ENCODE measurements at places on chromosomes 7 and 10.
A peak's percentile ranks its signal among the peaks of the same experiment; 100 is the strongest.

- DNase-seq = peak; percentile 46
These were observed 181.3 kb downstream of the RNLS start for GRCh38 chr10:88401671-88402347.

- no peak for DNase-seq
These were observed 12.6 kb downstream of the MAFK start for GRCh38 chr7:1542841-1543747.

DNA sequence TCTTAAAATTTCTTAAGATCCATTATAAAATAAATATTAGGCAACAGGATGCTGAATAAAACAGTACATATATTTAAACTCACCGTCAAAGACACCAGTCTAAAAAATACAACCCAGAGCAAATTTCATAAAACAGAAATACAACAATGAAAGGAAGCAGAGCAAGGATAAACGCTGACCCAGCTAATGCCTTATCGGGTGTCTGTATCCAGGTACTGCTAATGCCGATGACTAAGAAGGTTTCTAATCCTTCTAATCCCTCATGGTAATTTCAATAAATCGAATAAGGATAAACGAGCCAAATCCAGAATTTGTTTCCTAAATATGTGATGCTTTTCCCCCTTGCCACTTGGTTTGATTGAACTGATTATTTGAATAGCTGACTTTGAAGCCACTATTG is 1.7 kb downstream of the HYCC1 start:
- DNase-seq = no peak

DNA sequence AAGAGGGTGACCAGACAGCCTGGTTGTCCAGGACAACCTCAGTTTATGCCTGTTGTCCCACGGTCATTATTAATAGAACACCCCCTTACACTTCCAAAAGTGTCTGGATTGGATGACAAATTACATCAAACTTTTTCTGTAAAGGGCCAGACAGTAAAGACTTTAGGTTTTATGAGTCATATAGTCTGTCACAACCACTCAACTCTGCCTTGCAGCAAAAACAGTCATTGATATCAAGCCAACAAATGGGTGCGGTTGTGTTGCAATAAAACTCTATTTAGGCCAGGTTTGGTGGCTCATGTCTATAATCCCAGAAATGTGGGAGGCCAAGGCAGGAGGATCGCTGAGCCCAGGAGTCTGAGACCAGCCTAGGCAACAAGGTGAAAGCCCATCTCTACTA is 66.7 kb upstream of the ATP6V0A4 start:
- DNase-seq = peak; percentile 51

- DNase-seq = no peak
These were observed 365.2 kb upstream of the ZMIZ1 start for GRCh38 chr10:78703593-78703992.

DNA sequence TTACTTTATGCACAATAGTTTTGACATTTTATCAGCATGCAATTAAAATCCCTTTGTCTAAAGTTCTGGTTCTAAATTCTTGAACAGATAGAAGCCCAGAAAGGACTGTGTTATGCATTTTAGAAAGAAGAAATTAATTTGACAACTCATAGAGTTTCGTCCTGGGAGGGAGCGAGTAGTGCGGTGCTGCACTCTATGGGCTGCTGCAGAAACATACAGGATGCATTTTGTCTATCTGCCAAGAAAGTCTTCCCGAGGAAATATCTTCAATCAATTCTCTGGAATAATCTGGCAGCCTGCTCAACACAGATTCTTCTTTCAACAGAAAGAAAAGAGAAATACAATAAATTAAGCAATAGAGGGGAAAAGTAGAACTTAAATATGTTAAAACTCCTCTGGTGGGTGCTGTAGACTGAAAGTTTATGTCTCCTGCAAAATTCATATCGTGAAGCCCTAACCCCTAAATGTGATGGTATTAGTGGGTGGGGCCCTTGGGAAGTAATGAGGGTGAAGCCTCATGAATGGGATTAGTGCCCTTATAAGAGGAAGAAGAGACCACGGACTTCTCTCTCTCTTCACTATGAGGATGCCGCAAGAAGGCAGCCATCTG is 39.0 kb upstream of the IFRD1 start:
- DNase-seq = peak; percentile 61

DNA sequence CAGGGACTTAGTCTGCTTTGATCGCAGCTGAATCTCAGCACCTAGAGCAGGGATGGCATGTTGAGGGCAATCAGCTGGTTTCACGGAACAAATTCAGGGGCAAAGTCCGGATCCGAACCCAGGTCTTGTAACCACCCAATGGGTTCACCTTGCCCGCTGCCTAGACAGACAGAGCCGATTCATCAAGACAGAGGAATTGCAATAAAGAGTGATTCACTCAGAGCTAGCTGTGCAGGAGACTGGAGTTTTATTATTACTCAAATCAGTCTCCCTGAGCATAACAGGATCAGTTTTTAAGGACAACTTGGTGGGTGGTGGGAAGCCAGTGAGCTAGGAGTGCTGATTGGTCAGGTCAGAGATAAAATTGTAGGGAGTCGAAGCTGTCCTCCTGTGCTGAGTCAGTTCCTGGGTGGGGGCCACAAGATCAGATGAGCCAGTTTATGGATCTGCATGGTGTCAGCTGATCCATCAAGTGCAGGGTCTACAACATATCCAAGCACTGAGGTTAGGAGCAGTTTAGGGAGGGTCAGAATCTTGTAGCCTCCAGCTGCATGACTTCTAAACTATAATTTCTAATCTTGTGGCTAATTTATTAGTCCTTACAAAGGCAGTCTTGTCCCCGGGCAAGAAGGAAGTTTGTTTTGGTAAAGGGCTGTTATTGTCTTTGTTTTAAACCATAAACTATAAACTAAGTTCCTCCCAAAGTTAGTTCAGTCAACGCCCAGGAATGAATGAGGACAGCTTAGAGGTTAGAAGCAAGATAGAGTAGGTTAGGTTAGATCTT is 43.5 kb upstream of the CHST3 start:
- DNase-seq = no peak

GRCh38 chr10:68212721-68213352 is 19.1 kb downstream of the ATOH7 start:
- peak; percentile 56 for DNase-seq

- DNase-seq = no peak
These were observed 53.7 kb upstream of the MTPN start for GRCh38 chr7:136030867-136031318.

- peak; percentile 69 for DNase-seq
These were observed 71.4 kb downstream of the AHR start for GRCh38 chr7:17369691-17370426.

DNA sequence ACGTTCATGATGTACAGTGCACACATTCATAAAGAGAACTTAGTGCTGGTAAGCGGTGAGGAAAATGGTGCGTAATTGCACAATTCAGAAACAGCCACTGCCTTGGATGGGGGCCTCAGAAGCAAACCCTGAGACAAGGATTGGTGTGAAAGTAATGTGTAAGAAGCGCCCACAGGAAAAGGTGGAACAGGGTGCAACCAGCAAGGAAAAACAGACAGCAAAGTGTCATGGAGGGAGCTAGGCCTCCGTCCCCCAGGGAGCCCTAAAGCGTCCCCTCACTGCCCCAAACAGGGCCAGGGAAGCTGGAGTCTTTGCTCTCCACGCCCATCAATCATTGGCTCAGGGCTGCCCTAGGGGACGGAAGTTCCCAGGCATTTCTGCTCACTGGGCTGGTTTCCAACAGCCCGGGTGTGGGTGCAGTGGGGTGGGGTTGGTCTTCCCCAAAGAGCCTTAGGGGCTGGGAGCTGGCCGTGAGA is 9.6 kb upstream of the C10orf105 start:
- DNase-seq = no peak

- no peak for DNase-seq
These were observed 89.3 kb downstream of the DOCK4 start for GRCh38 chr7:112116894-112117293.

- no peak for DNase-seq
These were observed 397.0 kb downstream of the LRMDA start for GRCh38 chr10:75828413-75828812.

- no peak for DNase-seq
These were observed 14.8 kb downstream of the TSPAN12 start for GRCh38 chr7:120843109-120843508.

- DNase-seq = no peak
These were observed 6.4 kb upstream of the ORAI2 start for GRCh38 chr7:102427019-102427405.

DNA sequence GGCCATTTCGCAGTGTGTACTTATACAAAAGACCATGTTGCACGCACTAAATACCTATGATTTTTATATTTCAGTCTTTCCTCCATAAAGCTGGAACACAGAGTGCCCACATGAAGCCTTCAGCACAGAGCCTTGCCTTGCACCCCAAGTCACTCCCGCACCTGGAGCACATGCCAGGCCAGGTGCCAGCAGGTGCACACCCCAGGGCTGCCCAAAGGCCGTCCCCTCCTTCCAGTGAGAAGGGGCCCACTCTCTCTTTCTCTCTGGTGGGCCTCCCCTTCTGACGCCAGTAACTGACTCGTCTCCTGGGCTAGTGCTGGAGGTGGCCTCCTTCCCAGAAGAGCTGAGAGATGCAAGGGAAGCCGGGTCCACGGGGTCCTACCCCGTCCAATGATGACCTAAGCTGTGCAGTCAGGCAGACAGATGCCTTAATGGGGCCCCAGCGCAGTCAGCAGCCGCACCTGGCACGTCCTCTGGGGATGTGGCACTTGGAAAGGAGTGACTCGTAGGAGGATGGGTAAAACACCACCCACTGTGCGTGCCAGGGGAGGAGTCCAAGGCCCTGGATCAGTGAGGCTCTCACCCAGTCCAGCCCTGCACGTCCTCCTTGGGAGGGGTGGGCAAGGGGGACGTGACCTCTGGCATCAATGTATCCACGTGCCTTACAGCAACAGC is 17.7 kb upstream of the SHH start:
- no peak for DNase-seq

GRCh38 chr10:36636285-36636839 is 489.0 kb upstream of the ANKRD30A start:
- DNase-seq = no peak

DNA sequence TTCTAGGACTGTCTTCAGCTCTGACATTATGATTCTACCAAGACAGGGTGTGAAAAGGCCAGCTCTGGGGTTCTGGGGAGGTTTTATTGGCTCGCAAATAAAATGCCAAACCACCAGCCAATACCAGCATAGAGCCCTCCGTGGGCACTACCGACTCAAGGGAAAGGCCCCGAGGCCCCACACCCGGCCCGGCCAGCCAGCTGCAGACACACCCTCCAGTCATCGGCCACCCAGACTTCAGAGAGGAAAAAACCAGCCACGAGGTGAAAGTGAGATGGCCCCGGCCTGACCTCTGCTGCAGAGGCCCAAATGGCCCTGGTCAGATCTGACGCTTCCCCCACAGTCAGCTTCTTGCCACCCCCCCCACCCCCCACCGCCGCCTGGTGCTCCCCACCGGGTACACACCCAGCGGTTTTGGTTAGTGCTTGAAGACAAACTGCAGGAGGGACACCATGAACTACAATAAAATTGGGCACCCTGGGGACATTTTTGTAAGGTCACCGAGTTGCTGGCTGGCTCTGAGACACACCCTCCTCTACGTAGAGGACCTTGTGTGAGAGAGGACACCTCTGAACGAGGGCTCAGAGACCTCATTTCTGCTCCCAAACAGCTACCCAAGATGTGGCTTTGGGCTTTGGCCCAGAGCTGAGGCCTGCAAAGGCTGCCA is 79.9 kb downstream of the PRKAG2 start:
- peak; percentile 65 for DNase-seq

GRCh38 chr10:78170026-78170475 is 136.4 kb downstream of the RPS24 start:
- DNase-seq = peak; percentile 54

DNA sequence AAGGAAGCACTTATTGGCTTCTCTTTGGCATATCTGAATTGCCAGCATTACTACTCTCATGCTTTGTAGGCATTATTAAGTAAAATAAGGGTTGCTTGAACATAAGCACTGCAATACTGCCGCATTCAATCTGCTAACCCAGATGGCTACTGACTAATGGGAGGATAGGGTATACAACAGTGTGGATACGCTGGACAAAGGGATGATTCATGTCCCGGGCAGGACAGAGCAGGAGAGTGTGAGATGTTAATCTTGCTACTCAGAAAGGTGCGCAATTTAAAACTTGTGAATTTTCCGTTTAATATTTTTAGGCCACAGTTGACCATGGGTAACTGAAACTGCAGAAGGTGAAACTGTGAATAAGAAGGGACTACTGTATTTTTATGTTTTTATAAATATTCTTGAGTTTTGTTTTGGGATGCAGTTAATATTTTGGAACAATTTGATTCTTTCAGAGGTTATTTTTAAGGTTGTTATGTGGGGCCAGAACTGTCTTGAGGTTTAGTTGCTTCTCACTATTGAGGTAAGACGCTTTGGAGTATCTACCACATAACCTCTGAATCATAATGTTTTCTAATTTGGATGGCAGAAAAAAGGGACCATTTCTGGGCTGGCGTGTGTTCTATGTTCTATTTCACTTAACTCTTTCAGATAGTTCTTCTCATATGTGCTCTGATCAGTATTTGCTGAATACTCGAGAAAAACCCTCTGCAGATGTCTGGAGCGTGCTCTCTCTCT is 75.7 kb upstream of the SYPL1 start:
- DNase-seq = no peak

GRCh38 chr10:112213098-112213823 is 29.7 kb upstream of the GPAM start:
- DNase-seq = no peak

DNA sequence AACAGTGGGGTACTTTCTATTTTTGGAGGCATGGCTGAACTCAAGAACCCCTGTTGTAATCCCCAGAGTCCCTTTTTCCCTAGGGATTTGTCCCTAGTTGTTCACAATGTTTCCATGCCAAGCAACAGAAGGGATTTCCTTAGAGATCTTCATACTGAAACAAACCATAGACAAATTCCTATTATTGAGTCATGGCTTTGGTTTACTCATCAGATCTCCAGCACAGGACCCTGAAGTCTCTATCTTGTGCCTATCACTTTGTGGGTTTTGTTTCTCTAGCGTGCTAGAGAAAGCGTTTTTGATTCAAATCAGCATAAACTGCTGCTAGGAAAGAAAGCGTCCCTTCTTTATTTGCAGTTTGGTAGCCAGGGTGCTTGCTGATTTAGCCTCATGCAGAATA is 165.0 kb downstream of the BAMBI start:
- DNase-seq = peak; percentile 63

DNA sequence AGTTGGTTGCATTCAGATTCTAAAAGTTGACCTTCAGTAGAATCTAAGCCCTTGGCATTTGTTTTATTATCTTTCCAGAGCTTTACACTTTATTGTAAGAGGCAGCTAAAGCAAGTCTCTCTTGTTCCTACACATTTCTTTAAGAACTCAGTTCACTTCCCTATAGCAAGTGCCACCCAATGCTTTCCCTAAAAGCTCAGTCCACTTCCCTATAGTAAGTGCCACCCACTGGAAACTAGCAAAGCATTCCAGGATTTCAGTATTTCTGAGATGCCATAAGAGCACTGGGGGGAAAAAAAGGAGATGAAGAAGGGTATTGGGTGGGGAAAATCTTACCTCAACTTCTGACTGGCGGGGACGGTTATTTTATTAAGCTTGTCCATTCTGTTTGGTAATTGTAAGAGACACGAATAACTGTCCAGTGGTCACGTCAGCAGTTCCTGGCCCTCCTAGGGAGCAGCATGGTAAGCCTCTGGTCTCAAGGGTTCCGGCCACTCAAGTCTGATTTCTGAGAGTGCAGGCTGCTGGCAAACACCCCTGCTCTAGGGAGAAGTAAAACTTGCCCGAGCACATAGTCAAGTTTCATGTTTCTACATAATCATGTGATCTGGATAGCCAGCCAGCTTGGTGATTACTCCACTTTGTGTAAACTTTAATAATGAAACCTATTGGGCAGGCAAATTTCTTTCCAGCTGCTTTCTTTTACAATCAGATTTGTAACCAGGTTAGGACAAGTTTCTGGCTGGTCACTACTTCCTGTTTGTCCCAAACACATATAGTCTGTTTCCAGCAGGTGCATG is at the start of gene BLNK:
BLNK (minus strand) TSS at position 554 of the 800 bp plus-strand sequence; CDS start at position 383, 171 bp downstream.
- DNase-seq = peak; percentile 23

GRCh38 chr7:6346581-6346980 is 74.2 kb upstream of the CYTH3 start:
- DNase-seq = no peak

Data from AG20443 (cell line).